GM04504 (cell line): ENCODE measurements at places on chromosomes 13 and 19.

GRCh38 chr13:26340807-26341206, 86.9 kb downstream of the CDK8 start:
- no peak for DNase-seq

- DNase-seq = no peak
Observed at GRCh38 chr13:98446234-98446621, 130.7 kb downstream of the STK24 start.

DNA sequence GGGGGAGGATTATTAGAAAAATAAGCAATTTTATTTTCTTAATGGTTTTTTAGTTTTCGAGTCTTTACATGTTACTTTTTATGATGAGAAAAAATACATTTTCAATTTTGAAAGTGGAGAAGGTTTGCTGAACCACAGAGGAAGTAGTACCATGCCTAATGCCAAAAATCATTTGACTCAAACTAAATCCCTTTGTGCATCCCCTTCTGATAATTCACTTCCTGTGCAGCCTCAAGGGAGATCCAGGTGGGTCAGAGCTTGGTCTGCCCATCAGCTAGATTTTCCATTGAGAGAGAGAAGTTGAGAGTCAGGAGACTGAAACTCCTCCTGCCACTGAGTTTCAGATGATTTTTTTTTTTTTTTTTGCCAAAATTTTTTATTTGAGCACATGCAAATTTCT, 571.7 kb downstream of the LIG4 start:
- no peak for DNase-seq

DNA sequence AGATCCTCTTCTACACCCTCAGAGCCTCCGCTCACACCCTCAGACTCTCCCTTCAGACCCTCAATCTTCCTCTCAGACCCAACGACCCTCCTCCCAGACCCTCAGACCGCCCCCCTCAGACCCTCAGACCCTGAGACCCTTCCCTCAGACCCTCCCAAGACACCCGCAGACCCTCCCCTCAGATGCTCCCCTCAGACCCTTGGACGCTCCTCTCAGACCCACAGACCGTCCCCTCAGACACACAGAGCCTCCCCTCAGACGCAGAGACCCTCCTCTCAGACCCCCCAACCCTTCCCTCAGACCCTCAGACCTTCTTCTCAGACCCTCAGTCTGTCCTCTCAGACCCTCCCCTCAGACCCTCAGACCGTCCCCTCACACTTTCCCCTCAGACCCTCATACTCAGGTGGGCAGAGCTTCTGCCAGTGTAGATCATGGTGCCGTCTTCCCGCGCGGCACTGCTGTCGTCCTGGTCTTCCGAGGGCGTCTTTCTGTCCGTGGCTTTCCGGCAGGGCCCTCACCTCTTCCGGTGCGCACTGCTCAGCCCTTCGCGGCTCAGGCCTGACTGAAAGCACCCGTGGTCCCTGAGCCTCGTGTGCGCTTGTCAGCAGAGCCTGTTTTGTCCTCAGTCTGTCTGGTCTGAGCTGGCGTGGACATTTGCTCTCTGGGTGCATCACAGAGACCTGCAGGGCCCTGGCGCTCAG, 18.9 kb upstream of the TFDP1 start:
- DNase-seq = no peak

GRCh38 chr13:24284889-24285565, 24.4 kb upstream of the C1QTNF9 start:
- no peak for DNase-seq

GRCh38 chr13:93364166-93364565, 137.6 kb downstream of the GPC6 start:
- DNase-seq = no peak

- DNase-seq = no peak
Observed at GRCh38 chr13:21075011-21075378, 13.6 kb upstream of the LATS2 start.

DNA sequence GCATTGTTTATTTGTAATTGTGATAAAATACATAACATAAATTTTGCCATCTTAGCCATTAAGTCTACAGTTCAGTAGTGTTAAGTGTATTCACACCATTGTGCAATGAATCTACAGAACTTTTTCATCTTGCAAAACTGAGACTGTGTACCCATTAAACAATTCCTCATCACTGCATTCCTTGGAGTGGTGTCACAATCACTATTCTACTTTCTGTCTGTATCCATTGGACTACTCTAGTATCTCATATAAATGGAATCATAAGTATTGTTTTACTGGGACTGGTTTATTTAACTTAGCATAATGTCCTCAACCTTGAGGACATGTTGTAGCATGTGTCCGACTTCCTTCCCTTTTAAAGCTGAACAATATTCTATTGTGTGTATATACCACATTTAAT, 36.8 kb downstream of the UFM1 start:
- no peak for DNase-seq

DNA sequence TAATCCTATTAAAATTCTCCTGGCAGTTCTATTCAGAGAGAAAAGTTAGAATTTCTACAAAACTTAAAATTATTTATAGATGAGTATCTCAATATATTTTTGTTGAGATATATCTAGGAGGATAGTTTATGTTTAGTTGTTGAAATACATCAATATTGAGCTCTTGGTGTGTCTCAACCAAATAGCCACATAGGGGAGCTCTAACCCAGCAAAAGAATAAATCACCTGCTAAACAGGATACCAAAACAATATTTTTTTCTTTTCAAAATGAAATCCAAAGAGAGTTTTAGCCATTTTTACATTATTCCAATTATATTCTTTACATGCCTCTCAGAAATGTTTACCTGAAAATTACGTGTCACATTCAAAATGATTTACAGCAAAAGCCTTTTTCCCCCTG, 954.7 kb downstream of the SLITRK6 start:
- DNase-seq = no peak

GRCh38 chr19:41930926-41931592, 2.8 kb upstream of the ERFL start:
- no peak for DNase-seq
